Sigmoid colon (tissue), 7 donors: ENCODE measurements at places on chromosomes 13 and 19. TPM values are rescaled to one million over a fixed set of nuclear protein-coding genes. Genes with fewer than 3 reads are reported as not detected.
A peak's percentile ranks its signal among the peaks of the same experiment; 100 is the strongest.

GRCh38 chr19:12364391-12365235 lies 870 bp downstream of the ZNF442 start:
- peak; percentile 68 for DNase-seq

DNA sequence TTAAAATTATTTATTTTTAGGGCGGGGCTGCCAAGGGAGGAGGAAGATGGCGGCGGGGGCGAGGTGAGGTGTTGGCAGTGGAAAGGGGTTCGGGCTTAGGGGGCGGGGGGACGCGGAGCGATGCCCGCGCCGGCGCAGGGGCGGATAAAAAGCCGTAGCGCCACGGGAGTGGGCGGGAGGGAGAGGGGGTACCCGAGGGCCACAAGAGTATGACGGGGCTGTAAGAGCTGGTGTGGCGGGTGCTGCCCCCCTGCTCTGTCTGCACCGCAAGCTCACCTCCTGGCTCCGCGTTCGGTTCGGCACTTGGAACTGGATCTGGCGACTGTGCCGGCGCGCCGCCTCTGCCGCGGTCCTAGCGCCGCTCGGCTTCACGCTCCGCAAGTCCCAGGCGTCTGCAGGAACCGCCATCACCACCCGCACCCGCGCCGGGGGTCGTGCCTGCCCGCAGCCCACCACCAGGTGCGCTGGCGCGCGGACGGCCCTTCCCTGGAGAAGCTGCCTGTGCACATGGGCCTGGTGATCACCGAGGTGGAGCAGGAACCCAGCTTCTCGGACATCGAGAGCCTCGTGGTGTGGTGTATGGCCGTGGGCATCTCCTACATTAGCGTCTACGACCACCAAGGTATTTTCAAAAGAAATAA lies 265.2 kb upstream of the SGCG start:
- DNase-seq = peak; percentile 85

DNA sequence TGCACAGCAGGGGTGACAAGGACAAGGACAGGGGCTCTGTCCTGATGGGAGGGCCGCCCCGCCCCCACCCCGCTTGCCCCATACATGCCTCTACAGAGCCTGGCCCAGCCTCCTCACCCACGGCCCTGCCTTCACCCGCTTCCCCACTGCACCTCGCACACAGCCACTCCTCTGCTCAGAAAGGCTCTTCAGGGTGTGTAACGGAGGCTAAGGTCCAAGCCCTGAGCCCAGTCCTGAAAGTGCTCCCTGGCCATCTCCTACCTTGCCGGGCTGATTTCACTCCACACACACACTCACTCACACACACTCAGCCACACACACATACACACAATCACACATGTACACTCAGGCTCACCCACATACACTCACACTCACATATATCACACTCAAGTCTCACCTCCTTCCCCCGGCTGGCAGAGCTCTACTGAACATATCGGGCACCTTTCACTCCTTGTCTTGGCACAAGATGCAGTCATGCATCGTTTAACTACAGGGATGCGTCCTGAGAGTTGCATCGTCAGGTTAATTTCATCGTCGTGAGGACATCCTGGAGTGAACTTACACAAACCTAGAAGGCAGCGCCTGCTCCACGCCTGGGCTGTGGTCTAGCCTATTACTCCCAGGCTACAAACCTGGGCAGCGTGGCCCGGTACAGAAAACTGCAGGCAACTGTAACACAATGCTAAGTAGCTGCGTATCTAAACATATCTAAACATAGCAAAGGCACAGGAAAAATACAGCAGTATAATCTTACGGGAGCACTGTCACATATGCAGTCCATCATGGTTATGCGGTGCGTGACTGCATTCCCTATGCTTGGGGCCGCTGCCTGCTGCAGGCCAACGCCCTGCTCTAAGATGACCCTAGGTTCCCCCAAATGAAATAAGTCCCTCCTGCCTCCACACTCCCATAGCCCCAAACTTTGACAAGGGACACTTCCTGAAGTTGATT lies 13.1 kb downstream of the EPS15L1 start:
- DNase-seq = no peak

Gene CARS2
- total RNA-seq = 47.8 TPM

DNA sequence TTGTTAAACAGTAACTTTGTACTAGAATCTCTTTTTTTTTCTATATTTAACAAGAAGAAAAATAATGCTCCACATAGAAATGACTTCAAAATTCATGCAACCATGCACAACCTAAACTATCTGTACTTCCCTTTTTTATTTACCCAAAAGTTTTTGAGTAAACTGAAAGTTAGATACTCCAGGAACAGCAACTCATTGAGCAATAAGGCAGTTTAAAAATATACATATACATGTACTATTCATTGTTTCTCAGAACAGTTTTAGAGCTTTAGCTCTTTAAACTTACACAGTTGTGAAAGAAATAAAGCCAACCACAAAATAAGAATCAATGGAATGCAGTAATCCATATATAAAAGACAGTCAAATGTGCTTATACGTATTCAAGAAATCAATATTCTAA lies 39.2 kb downstream of the MTMR6 start:
- DNase-seq = no peak

- no peak for DNase-seq
These were observed 74.3 kb downstream of the SLC25A15 start for GRCh38 chr13:40863723-40864122.

Gene NOVA2
- 1.8 TPM for total RNA-seq

DNA sequence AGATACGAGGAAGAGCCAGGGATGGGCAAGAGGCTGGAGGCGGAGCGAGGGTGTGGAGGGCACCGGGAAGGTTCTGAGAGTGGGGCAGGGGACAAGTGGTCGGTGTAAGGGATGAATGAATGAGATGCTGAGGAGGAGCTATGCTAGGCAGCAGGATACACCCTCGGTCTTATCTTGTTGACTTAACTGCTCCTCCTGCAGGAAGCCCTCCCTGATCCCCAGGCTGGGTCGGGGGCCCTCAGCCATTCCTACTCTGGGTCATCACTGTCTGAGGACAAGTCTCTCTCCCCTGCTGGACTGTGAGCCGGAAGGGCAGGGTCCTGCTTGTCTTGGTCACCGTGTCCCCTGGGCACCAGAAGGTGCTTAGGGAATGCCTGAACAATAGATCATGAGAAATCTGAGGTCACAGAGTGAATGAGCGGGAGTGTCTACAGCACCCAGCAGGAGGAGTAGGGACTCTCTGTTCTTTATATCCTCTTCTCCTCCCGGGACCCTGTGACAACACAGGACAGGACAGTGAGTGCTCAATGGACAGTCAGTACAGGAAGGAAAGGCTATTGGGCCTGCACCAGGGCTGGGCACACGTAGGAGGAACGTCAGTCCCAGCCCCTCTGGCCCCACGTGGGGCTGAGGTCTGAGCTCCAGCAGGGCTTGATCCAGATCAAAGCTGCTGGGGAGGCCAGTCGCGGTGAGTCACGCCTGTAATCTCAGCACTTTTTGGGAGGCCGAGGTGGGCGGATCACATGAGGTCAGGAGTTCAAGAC lies 6.5 kb downstream of the NKPD1 start:
- DNase-seq = no peak

Gene SLC10A2
- not detected for total RNA-seq

DNA sequence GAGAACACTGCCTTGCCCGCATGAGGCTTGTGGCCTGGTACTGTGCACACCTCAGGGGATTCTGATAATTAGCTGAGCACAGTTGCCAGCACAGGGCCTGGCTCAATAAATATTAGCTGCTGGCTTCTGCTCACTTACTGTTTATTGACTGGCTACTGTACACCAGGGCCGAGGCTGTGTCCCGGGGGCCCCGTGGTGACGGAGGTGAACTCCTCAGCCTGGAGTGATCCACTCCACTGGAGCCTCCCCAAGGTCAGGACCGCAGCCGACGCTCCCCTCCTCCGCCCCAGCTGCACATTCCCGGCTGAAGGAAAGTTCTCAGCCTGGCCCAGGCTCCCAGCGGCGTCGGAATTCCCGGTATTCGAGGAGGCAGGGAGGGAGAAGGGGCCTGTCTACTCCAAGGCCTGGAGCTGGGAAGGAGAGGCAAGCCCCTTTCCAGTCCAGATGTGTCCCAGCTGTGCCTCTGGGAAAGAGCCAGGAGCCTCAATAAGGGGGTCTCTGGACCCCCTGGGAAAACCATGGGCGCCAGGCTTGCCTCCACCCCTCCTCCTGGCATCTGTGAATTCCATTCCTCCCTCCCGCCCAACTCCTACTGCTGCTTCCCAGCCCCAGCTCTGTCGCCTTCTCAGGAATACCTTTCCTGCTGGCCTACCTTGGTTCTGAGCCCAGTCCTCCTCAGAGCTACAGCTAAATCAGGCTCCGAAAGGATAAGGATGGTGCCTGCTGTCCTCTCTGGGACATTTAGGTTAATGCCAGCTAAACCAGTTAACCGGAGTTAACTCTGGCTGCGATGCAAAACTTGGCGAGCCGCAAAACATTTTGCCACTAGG lies 7.3 kb downstream of the RPS16 start:
- peak; percentile 88 for DNase-seq

Gene SHD
- not detected for total RNA-seq

Gene POMP
- 88.8 TPM for total RNA-seq

- DNase-seq = no peak
These were observed 53.7 kb downstream of the ATP7B start for GRCh38 chr13:51957377-51958216.

GRCh38 chr13:95523598-95523997 lies 28.9 kb upstream of the CLDN10 start:
- DNase-seq = no peak

GRCh38 chr19:55585658-55586339 lies 5.2 kb upstream of the ZNF579 start:
- DNase-seq = peak; percentile 89

GRCh38 chr13:99062593-99062992 lies 84.7 kb upstream of the DOCK9 start:
- DNase-seq = peak; percentile 74

Gene APOC1
- total RNA-seq = 2.3 TPM

Gene ZNF799
- 4.6 TPM for total RNA-seq

- no peak for DNase-seq
These were observed 20.3 kb downstream of the LYL1 start for GRCh38 chr19:13082192-13083007.

Gene SMIM17
- total RNA-seq = 4.7 TPM

DNA sequence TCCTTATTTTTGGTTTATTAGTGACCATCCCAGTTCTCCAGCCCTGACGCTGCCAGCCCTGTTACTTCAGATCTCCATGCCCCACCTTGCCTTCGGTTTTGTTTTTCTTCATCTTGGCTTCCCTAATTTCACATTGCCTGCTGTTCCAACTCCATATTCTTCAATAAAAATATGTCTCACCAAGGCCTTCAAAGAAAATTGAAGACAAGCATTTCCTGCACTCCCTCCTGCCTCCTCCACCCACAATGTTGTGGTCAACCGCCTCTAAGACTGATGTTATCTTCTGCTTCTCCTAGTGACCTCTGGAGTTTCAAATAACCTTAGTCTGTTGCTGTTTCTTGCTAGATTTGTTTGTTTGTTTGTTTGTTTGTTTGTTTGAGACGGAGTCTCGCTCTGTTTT lies 14.6 kb downstream of the PLD3 start:
- no peak for DNase-seq

Gene ZNF66
- total RNA-seq = 3.6 TPM

Gene GPR183
- 36.4 TPM for total RNA-seq

Gene KLC3
- not detected for total RNA-seq

GRCh38 chr13:89923736-89924135 lies 1423.8 kb upstream of the MIR17HG start:
- no peak for DNase-seq

DNA sequence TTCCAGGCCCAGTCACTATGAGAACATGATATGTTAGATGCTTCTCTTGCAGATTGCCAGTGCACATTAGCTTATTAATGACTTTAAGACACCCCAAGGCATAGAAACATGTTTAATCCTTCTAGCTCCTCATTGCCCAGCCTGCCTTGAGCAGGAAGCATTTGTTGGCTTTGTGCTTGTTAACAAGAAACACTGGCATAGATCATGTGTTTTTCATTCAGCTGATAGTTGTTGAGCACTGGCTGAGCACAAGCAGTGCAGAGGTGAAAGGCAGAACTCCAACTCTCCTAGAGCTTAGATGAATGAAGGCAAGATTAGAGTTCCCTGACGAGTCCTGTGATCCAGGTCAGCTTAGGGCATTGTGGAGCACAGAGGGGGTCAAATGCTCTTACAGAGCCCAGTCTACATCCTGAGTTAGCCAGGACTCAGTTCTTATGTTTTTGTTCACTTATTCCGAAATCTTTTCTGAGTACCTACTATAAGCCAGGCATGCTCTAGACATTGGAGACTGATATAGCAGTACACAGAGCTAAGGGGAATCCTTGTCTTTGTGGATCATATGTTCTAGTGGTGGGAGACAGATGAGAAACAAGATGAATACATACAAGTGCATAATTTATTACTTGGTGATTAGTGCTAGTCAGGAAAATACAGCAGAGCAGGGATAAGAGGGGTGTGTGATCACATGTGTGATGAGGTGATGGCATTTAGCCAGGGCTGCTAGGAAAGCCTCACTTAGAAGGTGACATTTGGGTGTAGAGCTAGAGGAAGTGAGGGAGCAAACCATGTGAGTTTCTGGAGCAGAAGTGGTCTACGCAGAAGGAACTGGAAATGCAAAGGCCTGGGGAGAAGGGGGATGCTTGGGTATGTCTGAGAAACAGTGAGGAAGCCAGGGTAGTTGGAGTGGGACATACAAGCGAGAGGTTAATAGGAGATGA lies 101.2 kb downstream of the WASF3 start:
- no peak for DNase-seq

DNA sequence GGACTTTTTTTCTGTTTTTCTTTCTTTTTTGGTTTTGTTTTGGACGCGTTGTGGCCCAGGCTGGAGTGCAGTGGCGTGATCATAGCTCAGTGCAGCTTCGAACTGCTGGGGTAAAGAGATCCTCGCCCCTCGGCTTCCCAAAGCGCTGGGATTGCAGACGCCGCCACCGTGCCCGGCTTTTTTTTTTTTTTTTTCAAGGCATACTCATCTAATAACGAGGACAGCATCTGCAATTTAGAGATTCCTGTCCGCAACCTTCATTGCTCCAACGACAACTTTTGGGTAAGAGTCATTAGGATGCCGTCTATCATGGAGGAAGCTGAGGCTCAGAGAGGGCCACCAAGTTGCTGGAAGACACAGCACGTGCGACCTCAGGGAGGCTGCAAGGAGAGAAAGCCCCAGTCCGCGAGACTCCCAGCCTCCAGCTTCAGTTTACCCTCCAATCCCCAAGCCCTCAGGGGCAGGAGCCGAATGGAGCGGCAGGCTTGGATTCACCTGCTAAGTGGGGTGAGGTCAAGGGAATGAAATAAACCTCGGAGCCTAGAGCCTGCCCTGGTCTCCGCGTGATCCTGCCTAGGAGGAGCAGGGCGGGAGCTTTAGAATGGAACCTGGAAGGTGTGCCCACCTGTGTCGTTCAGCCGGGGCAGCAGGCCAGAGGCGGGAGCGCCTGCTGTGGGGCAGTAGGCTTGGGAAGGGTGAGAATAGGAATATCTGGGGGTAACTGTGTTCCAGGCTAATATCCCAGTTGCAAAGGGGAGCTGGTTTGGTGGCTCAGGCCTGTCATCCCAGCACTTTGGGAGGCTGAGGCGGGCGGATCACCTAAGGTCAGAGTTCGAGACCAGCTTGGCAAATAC lies 676 bp upstream of the POLRMT start:
- DNase-seq = no peak

Gene GAMT
- 16.6 TPM for total RNA-seq

DNA sequence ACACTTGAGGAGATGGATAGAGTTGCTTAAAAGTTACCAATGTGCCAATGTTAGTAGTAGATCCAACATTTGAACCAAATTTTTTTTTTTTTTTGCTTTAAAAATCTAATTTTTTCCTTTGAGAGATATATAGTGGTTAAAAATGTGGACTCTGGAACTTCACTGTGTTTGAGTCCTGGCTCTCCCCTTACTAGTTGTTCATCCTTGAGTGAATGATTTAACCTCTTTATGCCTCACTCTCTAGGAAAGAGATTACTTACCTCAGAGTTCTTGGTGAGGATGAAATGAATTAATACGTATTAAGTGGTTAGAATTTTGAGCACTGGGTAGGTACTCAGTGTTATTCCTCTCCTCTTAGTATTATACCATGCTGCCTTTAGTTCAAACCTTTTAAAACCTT lies 24.3 kb downstream of the PDS5B start:
- DNase-seq = no peak
